Psoas muscle (tissue), 8 donors: ENCODE measurements at places on chromosomes 4 and X.

- DNase-seq: no peak
Observed at GRCh38 chr4:24659241-24659961, 75.0 kb upstream of the DHX15 start.

DNA sequence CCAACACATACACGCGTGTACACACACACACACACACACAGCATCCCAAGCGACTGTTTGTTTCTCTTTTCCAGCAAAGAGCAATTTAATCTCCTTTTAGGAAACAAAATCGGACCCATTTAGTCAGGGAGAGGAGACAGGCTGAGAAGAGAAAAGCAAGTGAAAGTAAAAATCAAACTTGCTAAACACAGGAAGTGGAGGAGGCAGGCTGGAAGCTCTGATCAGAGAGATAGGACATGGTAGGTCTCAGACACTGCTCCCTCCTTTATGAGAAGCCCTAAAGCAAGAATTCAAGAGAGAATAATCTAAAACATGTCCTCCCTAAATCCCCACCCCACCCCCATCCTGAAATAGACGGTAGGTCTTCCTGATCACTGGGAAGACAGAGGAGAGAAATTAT, 62.3 kb downstream of the GPC3 start:
- no peak for DNase-seq

DNA sequence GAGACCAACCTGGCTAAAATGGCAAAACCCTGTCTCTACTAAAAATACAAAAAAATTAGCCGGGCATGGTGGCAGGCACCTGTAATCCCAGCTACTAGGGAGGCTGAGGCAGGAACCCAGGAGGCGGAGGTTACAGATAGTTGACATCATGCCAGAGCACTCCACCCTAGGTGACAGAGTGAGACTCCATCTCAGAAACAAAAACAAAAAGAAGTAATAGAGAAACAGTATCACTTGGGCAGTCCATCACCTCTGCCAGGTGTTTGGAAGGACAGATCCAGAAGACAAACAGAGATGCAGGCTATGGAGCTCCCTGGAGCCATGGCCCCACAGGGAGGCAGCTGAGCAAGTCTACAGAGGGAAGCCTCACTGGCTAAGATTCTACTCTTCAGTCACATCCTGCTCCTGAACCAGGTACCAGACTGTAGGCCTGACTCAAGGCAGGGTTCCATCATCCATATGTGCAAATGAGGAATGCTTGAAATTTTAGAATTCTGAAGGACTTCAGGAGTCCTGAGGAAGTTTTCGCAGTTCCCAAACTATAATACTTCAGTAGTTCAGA, 81.4 kb upstream of the CPEB2 start:
- no peak for DNase-seq

DNA sequence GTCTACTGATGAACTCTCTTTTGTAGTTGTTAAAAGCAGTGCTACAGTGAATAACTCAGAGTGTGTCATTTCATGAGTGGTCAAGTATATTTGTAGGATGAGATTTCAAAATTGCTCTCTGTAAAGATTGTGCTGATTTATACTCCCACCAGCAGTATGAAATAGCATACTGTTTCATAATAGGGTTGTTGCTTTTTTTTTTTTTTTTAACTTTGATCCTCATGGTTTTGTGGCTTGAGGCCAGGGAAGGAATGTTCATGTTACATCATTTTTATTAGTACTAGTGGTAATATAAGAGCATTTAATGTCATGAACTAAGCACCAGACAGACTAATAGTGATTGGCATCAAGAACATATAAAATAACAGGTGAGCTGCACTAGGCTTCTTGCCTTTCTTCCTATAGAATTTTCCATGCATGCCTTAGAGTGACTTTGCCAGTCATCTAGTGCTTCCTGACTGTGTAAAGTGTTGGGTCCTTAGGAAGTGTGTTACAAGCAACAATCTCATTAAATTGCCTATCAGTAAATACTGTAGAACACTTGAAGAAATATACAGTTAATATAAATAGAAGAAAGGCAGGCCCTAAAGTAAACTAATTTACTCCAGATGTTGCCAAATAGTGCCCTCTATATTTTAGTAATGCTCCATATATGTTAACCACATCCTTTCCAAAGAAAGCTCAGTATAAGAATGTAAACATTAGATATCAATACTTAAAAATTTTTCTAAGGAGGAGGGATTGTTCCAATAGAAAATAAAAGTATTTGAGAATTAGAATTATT, 38.6 kb upstream of the MSMO1 start:
- no peak for DNase-seq

- no peak for DNase-seq
Observed at GRCh38 chr4:10667701-10668326, 16.8 kb downstream of the CLNK start.

DNA sequence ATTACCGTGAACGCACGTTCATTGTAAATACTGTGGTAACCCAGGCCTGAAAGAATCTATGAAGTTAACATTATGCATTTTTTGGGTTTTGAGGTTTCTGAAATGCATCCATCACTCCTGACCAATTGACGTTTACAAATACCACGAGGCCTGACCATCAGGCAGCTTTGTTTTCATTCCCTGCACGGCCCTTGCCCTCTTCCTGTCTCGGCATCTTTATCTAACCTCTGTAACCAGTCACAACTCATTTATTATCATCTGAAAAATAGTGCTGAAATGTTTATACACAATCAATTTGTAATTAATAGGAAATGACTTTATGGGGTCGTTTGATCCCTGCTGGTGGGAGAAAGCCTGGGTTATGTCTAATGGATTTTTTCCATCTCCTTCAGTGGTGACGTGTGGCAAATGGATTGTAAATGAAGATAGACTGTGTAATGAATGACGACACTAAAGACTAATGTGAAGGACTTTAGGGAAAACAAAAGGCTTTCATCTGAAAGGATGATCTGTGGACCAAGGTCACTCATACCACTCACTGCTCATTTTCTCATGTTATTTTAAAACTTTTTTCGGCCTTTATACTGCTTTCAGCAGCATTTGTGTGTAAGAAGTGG, 102.7 kb upstream of the SORBS2 start:
- no peak for DNase-seq

- peak; percentile 68 for DNase-seq
Observed at GRCh38 chr4:176270669-176271068, 1.6 kb upstream of the ASB5 start.

- no peak for DNase-seq
Observed at GRCh38 chrX:53049127-53049517, 533 bp downstream of the GPR173 start.

DNA sequence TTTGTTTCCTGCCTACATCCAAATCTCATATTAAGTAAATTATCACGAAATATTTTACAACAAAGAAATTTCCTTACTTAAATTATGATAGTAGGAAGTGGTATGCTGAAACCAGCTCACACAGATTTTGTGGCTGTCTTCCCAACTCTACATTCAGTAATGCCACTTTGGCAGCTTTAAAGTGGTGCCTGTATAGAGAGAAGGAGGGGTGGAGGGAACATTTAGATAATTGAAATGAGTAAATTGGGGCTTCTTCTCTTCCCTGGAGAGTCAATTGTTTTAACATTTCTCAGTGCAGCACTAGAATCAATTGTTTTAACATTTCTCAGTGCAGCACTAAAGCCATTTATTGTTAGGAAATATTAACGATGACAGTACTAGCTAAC, 1323.1 kb downstream of the PCDH7 start:
- no peak for DNase-seq

- no peak for DNase-seq
Observed at GRCh38 chr4:140253556-140254027, 99.6 kb upstream of the MAML3 start.

- DNase-seq: peak; percentile 37
Observed at GRCh38 chrX:65697915-65698796, 30.7 kb downstream of the MSN start.

DNA sequence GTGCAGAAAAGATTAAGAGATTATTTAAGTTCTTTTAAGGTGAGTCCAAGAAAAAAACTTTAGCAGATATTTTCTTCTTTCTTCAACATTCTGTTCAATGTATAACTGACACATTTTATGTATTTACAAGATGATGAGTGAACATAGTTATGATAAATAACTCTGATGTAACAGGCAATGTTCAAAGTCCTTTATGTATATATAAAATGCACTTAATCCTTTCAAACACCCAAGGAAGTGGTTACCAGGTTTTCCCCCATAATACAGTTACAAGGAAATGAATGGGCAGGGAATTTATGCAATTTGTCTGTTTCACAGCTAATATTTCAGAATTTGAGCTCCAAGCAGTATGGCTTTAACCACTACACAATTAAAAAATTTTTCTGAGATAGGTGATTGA, 8.2 kb downstream of the CXCL3 start:
- DNase-seq: no peak

- no peak for DNase-seq
Observed at GRCh38 chr4:159035570-159035969, 67.3 kb upstream of the RAPGEF2 start.

DNA sequence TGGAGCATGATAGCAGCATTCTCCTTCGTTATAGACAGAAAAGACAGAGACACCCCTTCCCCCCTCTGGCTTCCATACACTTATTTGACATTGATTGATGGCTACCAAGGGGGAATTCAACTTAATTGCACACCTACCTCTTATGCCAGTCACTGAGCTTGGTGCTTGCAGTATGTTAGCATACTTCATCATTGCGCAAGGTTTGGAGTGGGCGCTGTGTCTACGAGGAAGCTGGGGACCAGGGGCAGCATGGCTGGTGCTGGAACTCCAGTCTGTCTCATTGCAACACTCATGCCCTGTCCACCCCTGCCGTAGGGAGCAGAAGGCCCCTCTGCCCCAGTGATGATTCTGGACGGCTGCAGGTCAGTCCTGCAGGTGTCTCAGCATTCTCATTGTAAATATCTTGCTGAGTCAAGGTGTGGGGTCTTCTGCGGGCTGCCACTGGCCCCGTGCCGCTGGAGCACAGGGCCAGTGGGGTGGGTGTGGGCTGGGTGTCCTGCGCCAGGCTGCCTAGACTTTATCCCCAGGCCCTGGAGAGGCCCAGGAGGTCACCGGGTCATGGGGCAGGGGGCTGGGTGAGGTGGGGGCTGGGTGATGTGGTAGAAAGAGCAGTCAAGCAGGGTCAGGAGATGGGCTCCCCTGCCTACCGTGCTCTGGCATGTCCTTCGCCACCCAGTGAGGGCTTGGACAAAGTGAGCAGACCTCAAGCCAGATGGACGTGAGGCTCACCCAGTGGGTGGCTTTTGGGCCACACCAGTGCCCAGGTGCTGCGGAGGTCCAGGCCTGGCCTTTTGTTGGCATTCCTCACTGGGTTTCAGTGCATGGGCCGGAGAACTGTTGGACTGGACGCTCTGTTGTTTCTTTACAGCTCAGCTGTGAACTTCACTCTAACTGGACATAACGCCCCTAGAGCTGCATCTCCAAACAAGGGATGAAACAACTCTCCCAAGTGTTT, 85.5 kb downstream of the PSAPL1 start:
- DNase-seq: no peak

DNA sequence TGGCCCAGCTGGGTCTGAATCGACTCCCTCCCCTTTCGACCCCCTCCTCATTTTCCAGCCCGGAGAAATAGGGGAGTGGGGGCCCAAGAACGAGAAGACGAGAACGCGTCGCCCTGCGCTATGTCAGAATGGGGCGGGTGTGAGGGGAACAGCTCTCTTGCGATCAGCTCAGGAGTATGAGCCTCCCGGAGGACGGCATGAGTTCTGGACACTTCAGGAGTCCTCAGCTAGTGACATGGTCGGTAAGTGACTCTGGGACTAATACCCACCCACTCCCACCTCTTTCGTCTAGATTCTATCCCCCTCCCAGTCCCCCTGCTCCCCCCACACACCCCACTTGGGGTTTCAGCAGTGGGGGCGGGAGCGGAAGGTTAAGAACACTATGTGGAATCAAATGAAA, 944 bp downstream of the KLF8 start:
- no peak for DNase-seq

DNA sequence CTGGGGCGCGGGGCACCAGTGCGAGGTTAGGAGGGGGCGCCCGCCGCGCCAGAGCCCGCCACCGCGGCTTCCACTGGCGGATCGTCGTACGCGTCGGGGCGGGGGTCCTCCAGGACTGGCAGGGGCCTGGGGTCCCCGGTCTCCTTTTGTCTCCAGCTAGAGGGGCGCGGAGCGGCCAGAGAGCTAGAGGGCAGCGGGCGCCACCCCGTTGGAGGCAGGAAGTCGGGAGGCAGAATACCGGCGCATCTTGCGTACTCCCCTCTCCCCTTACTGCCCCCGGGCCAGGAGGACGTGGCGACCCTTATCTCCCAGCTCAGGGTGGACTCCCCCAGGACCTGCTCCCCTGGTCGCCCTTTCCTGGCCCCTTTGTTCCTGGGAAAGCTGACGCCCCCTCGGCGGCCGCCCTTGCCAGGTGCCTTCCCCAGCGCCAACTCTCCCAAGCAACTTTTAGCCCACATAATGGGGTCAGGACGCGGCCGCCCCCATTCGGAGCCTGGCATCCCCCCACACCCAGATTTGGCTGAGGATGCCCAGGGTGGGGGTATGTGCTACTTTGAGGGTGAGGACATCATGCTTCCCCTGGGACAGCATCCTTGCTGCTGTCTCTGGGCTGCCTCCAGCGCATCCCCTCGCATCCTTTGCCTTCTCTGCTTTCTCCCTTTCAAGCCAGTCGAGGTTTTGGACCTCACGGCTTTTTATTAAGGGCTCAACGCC, 933 bp downstream of the CNKSR2 start:
- DNase-seq: peak; percentile 47

- no peak for DNase-seq
Observed at GRCh38 chr4:24395937-24396336, 188.4 kb downstream of the DHX15 start.

GRCh38 chr4:157741642-157742041, 431.2 kb downstream of the GASK1B start:
- no peak for DNase-seq

DNA sequence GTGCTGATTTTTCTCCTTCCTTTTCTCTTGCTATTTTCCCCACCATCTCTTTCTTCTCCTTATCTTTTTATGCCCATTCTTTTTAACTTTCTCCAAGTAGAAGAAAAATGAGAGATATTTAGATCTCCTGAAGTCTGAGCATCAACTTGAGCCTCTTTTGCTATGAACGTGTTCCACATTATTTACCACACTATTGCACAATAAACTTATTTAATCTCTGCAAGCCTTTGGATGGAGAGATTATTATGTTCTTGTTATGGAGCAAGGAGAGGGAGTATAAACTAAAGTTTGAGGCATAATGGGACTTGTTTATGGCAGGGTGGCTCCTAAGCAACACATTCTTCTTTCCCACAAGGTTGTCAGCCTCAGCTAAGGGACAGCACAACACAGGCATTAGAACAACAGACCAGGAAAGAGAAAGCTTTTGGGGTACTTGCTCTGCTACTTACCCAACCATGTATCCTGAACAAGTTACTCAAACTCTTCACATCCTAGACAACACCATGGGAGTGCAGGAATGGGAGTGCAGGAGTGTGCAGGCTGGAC, 365.5 kb upstream of the BOD1L1 start:
- no peak for DNase-seq

- DNase-seq: no peak
Observed at GRCh38 chr4:1654216-1654955, 29.7 kb downstream of the FAM53A start.

GRCh38 chr4:108227923-108228322, 59.2 kb upstream of the LEF1 start:
- no peak for DNase-seq

- no peak for DNase-seq
Observed at GRCh38 chr4:76584241-76585152, 149.5 kb downstream of the SHROOM3 start.
